CD8-positive, alpha-beta memory T cell (primary cell): ENCODE measurements at places on chromosomes 5 and 9. TPM values are rescaled to one million over a fixed set of nuclear protein-coding genes. Genes with fewer than 3 reads are reported as not detected.

DNA sequence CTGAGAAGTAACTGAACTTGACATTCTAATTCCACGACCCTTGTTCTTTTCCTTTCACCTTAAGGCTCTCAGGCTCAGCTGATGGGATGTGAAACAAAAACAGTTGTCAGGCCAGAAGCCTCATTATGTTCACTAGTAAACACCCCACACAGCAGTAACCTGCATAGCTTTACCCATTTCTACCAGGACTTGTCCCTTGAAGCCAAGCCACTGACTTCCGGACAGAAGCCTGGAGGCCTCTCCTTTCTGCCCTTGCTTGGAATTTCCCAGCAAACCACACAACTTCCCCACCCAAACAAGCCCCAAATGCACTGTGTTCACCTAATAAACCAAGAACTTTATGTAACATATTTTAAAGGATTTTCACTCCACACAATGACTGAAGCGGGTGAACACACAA, 19.6 kb downstream of the PRUNE2 start:
- no peak overlapping the region for H3K4me3 ChIP-seq
- no peak for DNase-seq
- no peaks in the 10 kb centered on the region for H3K36me3 ChIP-seq
- no peak overlapping the region for H3K27ac ChIP-seq
- no peaks in the 10 kb centered on the region for H3K4me1 ChIP-seq

Gene CNTFR
- total RNA-seq = not detected

DNA sequence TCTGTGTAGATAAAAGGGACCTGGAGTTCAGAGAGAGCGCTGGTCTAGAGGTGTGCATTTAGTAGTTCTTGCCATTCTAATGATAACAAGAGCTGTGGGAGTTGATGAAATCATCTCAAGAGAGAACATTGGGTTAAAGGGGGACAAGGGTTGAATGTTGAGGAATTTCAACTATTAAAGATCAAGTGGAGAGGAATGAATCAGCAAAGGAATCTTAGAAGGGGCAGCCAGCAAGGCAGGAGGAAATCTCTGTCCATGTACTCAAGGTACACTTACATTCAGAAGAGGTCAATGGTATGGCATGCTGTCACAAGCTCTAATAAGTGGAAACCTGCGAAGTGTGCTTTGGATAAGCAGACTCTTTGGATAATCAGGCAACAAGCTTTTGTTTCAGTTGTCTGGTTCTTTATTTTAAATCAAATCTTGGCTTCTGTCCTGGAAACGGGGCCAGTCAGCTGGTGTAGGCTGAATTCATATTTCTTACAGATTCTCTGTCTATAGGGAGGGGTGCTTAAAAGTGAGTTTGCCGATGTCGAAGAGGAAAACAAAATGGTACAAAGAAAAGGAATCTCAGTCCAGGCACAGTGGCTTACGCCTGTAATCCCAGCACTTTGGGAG, 320.5 kb upstream of the CD180 start:
- no peak for DNase-seq
- no peaks in the 10 kb centered on the region for H3K27me3 ChIP-seq
- no peak overlapping the region for H3K27ac ChIP-seq

Gene NIPAL4
- total RNA-seq = 1.4 TPM

GRCh38 chr9:38416461-38416860, 7.8 kb downstream of the IGFBPL1 start:
- no peak overlapping the region for H3K4me3 ChIP-seq
- H3K36me3 ChIP-seq = no peaks in the 10 kb centered on the region
- DNase-seq = no peak
- no peaks in the 10 kb centered on the region for H3K4me1 ChIP-seq

DNA sequence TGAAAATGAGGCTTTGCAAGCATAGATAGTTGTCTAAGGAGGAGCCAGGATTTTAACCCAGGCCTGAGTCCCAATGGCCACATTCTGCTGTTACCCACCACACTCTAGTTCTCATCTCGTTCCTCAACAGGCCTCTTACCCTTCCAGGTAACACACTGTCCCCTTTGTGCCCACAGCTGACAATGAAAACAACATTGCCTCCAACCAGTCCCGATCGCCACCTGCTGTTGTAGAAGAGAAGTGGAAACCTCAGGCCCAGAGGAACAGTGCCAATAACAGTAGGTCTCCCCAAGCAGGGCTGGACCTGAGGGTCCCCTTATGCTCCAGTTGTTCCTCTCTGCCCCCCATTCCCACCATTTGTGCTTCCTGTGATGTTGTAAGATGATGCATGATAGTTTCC, 30.4 kb downstream of the AMBP start:
- no peaks in the 10 kb centered on the region for H3K27me3 ChIP-seq
- DNase-seq = no peak
- no peak overlapping the region for H3K27ac ChIP-seq
- H3K4me3 ChIP-seq = no peak overlapping the region
- no peaks in the 10 kb centered on the region for H3K36me3 ChIP-seq
- H3K4me1 ChIP-seq = no peaks in the 10 kb centered on the region

Gene TAF11L10
- not detected for total RNA-seq

DNA sequence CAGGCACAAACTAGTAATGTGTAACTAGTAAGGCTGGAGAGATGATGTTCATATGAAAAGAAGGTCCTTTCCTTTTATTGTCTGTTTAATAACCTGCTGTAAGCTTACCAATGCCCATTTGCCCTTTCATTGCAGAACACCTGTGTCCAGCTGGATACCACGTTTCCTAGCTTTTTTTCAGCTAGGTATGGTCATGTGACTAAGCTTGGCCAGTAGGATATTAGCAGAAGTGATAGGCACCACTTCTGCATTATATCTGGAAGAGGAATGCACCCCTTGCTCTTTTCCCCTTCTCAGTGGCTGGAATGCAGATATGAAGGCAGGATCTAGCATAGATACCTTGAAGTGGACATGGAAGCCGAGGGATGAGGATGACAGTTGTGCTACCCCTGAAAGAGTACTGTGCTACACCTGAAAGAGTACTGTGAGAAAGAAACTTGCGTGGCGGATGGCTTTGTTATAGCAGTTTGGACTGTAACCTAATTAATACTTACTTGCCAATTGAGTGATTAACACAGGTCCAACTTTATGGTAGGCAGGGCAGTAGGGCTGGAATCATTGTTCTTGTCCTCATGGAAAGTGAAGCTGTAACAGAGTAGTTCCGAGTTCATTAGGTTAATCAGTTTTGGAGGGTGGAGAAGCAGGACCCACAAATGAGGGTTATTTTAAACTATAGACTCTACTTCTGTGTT, 6.8 kb downstream of the SMIM32 start:
- H3K27me3 ChIP-seq = no peaks in the 10 kb centered on the region
- H3K27ac ChIP-seq = no peak overlapping the region
- no peaks in the 10 kb centered on the region for H3K4me1 ChIP-seq
- no peak overlapping the region for H3K4me3 ChIP-seq
